ENCODE measurements at places on chromosomes 4 and X.

DNA sequence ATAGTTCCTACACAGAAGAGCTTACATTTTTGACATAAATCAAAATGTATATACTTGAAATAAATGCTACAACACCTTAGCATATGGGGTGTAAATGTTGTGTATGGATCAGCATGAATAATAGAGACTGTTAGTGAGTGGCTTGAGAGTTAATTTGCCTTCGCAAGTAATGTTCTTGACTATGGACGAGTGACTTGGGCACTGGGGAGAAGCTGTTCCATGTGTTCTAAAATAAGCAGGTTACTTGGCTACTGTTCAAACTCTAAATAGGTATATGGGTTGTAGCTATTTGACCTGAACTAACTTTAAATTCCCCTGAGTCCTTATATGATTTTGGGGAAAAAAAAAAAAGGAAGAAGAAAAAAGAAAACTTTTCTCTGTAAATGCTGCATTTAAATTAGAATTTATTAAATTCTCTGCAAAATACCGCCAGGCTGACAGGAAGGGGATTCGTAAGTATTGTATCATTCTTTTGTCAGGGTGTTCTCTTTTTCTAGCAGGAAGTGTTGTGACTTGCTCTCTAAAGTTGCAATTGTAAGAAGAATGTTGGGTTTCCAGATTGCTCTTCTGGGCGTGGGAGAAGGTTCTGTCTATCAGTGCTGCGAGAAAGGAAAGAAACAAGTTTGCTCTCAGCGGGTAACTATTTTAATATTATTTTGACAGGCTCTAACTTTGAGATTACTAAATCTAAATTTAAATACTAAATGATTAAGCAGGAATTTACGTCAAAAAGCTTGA, 32.2 kb downstream of the PLS3 start:
- no peak for DNase-seq

DNA sequence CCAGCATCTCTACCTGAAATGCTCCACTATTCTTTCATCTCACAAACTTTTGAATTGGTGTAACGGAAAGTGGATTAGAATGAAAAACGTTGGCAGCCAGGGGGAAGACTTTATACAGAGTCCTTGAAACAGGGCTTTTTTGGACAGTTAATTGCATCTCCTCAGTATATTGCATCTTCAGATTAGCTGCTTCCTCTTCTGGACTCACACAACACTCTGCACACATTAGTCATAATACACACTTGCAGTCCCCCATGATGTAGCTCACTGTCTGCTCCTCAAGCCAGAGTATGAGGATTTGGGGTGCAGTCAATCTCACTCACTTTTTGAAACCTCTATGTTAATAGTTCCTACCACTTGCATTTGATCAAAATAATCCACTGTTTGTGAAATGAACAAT, 101.0 kb downstream of the ADGRA3 start:
- DNase-seq, result no peak

- no peak for DNase-seq
Measured at GRCh38 chr4:74934016-74934831, 1.3 kb downstream of the PARM1 start.

DNA sequence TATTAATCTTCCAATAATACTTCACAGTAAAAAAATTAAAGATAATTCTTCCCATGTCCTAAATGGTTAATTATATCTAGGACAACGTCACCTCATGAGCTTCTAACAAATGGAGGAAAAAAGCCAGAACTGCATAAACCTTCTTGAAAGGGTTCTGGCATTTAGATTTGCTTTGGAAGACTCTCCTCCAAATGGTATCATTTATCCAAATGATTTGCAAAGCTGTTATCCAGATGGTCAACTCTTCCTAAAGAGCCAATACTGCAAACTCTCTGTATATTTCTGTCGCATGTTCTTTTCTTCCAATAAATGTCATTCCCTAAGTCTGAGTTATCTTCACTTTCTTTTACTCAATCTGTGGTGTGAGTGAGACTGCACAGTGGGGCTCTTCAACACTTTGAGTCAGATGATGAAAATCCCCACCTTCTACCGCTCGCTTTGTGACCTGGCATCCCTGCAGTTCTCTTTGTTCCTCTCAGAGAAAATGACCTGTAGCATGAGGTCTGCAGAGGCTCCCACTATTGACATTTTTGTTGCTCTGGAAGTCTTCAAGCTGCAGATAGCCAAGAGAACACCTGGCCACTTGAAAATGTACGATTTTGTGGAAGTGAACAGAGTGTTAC, 52.9 kb downstream of the TMEM150C start:
- DNase-seq, result no peak

DNA sequence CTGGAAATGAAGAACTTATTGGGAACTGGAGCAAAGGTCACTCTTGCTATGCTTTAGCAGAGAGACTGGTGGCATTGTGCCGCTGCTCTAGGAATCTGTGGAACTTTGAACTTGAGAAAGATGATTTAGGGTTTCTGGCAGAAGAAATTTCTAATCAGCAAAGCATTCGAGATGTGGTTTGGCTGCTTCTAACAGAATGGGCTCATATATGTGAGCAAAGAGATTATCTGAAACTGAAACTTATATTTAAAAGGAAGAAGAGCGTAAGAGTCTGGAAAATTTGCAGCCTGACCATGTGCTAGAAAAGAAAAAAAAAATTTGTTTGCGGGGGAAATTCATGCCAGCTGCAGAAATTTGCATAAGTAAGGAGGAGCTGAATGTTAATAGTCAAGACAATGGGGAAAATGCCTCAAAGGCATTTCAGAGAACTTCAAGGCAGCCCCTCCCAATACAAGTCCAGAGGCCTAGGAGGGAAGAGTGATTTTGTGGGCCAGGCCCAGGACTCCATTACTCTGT, 35.9 kb upstream of the PAPSS1 start:
- peak; percentile 3 for DNase-seq

GRCh38 chr4:52250154-52250553, 199.1 kb downstream of the SPATA18 start:
- DNase-seq, result no peak

DNA sequence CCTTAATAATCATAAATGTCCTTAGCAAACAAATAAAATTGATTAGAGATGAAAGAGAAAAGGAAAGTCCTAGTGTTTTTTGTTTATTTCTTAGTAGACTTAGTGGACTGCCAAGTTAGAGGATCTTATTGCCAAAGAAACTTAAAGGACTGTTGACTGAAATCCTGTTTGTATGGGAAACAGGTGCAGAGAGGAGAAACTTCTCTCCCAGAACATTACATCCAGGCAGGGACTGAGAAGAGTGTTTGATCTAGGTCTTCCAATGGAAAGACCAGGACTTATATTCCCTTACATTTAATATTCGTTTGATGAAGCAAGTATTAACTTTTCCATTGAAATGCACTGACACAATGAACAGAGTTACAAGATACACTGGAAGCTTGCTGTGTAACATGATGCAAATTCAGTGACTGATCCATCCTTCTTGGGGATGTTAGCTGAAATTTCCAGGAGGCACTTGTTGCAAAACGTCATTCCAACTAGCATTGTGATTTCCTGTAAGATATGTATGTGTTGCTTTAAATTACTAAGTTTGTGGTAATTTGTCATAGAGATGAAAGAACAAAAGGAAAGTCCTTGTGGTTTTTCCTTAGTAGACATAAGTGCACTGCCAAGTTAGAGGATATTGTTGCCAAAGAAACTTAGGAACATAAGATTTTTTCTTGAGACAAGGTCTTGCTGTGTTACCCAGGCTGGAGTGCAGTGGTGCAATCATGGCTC, 505.6 kb downstream of the STIM2 start:
- no peak for DNase-seq

- DNase-seq, result no peak
Measured at GRCh38 chr4:158802914-158803313, 34.1 kb downstream of the FNIP2 start.

DNA sequence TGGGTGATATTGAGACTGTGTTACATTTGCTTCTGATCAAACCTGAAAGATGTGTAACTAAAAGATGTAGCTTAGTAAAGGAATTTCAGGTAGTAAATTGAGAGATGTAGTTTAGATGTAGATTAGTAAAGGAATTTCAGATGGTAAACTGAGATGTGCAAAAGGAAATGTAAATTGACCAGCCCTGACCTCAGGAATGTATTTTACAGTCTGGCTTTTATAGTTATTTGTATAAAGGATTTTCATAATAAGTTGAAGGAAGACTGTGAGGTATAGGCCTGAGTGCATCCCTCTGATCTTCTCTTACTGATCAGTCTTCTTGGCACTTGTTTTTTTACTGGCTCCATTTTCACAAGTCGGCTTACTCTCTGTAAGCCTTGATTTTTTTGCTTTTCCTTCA, 3.2 kb downstream of the KLHL2 start:
- no peak for DNase-seq

DNA sequence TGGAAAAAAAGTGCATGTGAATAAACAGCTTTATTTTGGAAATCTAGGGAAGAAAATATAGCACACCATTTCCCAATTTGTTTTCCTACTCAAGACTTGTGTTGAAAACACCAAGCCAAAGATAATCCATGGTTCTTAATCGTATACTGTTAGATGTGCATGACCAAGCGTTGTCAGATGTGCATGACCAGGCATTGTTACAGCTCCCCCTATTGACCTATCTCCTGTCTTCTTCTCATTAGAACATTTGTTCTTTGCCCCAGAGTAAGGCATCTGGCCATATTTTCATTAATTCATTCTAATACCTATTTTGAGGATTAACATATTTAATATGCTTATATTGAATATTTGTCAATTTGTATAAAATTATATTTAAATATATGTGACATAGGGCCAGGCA, 14.4 kb upstream of the VCX start:
- no peak for DNase-seq

GRCh38 chr4:185624259-185624589, 88.9 kb upstream of the PDLIM3 start:
- no peak for DNase-seq

DNA sequence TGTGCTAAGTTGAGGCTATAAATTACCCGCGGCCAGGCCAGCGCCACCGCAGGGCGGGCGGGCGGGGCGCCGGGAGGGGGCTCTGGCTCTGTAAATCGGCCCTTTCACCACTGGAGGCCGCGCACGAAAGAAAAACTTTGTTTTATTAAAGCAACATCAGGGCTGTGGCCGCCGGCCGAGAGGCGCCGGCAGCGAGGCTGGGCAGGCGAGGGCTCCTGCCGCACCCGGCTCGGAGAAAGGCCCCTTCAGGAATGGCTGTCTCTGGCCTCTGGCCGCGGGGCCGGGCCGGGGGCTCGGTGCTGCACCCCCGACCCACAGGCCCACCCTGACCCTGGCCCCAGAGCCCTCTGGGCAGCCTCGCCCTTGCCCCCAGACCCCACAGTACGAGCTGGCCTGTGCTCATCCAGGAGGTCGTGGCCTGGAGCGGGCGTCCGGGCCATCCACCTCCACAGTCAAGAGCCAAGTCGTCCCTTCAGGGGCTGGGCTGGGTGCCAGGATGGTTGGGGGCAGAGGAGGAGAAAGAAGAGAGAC, 29.5 kb upstream of the FGFR3 start:
- no peak for DNase-seq

- no peak for DNase-seq
Measured at GRCh38 chr4:187232196-187232595, 508.5 kb upstream of the FAT1 start.

DNA sequence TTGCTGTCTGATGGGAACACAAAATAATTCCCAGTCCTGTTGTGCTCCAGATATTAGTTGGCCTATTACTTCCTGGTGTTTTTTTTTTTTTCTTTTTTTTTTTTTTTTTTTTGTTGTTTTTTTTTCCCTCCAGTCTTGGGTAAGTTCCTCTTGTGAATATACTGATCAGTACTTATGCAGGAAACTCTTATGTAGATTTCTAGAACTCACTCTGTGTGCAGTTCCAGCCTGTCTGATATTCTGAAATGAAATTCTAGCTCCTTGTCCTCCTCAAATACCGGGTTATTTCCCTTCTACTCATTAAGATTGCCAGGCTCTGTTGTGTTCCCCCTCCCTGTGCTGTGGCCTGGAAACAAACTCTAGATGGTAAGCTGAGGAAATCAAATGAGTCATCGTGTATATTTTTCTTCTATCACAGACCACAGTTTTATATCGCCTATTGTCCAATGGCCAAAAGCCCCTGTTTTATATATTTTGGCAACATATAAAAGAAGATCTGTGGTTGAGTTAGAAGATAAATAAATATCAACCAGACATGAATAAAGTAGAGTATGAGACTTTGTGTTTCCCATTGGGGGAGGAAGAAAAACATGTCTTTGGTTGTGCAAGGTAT, 124.3 kb upstream of the UGT8 start:
- no peak for DNase-seq

- no peak for DNase-seq
Measured at GRCh38 chr4:42070463-42070862, 80.1 kb downstream of the SLC30A9 start.

DNA sequence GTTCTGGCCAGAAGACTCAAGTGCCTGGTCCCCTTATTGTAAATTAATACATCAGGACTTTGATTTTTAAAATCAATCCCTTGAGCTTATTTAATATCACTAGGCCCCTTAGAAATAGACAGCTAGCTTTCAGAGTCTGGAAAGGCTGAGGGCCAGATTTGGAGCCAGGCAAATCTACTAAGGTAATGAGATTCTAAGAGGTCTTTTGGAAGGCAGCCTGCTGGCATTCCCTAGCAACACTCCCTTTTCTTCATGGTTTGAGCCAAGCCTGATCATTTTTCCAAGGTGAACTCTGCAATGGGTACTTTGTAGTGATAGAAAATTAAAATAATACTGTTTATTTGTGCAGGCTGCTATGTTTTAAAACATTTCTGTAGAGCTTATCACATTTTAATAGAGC, 378.5 kb downstream of the FAT4 start:
- DNase-seq, result no peak

DNA sequence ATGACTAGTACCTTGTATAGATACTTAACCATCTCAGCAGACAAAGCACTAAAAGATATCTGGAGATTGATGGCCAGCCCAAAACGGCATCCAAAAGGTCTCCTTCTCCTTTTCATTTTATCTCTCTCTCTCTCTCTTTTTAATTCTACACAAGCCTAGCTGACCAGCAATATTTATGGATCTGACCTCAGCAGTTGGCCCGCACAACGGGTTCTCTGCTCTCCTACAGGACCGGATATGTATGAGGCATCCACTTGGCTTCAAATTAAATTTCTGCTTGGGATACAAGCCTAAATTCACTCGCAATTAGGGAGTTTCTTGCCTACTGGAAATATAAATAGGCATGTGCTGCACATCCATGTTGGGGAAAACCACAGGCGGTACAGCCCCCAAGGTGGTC, 22.5 kb upstream of the CT55 start:
- no peak for DNase-seq

DNA sequence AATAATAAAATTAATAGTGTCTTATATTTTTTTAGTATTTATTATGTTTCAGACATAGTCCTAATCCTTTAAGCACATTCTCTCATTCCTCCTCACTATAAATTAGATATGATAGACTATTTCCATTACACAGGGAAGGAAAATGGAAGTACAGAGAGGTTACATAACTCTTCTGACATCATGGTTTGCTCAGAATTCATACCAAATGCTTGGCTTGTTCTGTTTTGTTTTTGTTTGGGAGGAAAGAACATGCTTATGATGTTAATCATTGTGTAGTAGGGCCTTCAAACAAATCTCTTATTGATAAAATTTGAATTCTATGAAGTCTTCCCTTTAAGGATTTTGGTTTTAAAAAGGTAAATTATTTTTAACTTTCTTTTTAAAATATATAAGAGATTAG, 59.5 kb downstream of the RXFP1 start:
- no peak for DNase-seq

- no peak for DNase-seq
Measured at GRCh38 chr4:121777625-121778024, 12.7 kb upstream of the SMIM43 start.

- peak; percentile 21 for DNase-seq
Measured at GRCh38 chr4:74394476-74395136, 29.7 kb downstream of the EREG start.

GRCh38 chr4:6031846-6032245, 13.6 kb upstream of the C4orf50 start:
- no peak for DNase-seq

- no peak for DNase-seq
Measured at GRCh38 chrX:132692526-132692925, 203.7 kb upstream of the MBNL3 start.

Measured in AG04449 (cell line).